Right atrium auricular region (tissue), 2 donors: ENCODE measurements at places on chromosomes 1 and 21.

DNA sequence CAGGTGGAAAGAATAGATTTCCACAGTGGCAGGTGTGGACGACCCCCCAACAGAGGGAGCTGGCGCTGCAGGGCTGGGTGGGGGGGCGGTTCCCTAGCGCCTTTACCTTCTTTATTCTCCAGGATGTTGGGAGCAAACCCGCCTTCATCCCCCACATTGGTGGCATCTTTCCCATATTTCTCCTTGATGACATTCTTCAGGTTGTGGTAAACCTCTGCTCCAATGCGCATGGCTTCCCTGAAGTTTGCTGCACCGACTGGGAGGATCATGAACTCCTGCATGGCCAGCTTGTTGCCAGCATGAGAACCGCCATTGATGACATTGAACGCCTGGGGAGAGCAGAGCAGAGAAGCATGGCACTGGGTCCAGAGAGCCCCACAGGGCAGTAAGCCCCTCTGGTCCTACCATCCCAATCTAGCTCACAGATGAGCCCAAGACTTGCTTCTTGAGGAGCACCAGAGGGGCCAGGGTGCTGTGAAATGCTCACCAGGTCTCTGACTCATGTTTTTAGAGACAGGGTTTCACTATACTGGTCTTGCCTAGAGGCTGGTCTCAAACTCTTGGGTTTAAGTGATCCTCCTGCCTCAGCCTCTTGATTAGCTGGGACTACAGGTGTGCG, 12.2 kb downstream of the ENO1 start:
- no peak for DNase-seq

GRCh38 chr1:210412240-210412639, 83.5 kb downstream of the HHAT start:
- DNase-seq, result no peak

DNA sequence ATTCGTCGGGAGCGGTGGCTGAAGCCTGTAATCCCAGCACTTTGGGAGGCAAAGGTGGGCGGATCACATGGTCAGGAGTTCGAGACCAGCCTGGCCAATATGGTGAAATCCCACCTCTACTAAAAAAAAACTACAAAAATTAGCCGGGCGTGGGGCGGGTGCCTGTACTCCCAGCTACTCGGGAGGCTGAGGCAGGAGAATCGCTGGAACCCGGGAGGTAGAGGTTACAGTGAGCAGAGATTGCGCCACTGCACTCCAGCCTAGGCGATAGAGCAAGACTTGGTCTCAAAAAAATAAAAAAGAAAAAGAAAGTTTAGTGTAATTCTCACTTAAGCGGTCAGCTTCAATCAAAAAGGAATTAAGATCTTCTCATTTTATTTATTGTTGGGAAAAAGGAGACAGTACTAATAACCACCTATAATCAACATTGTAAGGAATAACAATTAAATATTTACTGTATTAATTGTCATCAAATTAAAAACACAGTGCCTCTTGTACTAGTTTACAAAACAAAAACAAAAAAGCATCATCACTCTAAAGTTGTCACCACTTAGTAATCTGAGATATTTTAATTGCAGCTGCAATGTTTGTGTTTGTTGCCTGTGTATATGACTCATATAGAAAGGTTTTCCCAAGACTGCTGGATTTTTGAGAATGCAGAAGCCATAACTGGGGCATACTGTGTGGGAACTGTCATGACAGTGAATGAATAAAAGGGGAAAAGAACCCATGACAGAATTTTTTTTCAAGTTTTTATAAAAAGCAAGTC, 3.7 kb downstream of the FBXO42 start:
- DNase-seq, result no peak

- DNase-seq, result no peak
These were observed 141.0 kb downstream of the ATP6V1G3 start for GRCh38 chr1:198399452-198399851.

DNA sequence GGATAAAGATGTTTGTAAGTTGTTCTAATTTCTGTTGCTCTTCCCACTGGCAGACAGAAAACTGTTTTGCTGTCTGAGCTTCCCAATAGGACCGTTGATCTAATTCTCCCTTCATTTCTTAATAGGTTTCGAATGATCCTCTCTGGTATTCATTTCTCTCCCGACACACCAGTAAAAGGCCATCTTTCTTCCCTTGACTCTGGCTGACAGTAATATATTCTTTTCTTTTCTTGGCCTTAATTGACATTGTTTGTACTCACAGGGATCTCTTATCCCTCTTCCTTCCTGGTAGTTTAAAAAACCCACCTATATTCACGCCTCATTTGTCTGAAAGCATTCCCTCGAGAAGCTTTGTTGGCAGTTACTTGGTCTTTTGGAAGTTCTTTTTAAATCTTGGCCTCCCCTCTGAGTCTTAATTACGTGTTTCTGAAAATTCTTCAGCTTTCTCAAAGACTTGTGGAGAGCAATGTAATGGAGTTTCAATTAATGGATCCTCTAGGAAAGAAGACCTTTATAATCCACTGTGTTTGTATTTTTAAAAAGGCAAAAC, 40.3 kb downstream of the MAP10 start:
- DNase-seq, result no peak

DNA sequence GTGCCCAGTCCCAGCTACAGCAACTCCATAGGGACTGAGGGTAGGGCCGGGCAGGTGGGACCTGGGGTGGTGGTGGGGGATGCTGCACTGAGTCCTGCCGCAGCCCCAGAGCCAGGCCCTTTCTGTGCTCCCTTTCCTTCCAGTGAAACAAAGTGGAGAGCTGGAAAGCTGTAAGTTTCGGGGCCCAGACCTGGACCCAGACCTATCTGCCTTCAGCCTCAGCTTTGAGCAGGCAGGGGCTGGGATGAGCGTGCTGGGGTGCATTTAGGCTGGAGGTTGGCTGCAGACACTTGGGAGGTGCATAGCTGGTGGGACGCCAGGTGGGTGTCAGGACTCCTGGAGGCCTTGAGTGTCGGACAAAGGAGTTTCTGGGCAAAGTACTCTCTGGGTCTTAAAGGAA, 92.7 kb upstream of the C1orf174 start:
- DNase-seq, result no peak

GRCh38 chr1:19921310-19921709, 2.1 kb downstream of the PLA2G2E start:
- DNase-seq, result no peak

DNA sequence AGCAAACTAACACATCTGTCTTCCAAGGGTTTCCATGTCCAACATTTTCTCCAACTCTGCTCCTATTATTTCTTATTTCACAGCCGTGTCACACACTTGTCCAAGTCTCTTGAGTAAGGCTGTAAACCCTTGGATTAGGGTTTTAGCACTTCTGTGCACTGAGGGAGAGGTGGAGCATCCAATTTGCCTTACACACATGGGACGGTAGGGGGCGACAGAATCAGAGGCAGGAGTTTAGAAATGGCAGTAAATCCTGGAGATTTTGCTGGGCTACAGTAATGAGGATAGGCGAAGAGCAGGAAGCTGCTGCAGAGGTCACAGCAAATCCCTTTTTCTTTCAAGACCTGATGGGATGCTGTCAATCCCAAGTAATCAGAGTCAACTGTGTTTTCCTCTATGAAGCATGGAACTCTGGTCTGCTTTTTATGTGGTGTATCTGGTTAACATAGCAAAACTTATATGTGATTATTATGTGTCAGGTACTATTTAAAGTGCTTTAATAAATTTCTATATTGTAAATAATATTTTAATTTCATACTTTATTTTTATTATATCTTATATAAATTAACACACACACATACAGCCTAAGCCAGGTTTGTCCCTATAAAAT, 15.4 kb upstream of the LCE5A start:
- no peak for DNase-seq

DNA sequence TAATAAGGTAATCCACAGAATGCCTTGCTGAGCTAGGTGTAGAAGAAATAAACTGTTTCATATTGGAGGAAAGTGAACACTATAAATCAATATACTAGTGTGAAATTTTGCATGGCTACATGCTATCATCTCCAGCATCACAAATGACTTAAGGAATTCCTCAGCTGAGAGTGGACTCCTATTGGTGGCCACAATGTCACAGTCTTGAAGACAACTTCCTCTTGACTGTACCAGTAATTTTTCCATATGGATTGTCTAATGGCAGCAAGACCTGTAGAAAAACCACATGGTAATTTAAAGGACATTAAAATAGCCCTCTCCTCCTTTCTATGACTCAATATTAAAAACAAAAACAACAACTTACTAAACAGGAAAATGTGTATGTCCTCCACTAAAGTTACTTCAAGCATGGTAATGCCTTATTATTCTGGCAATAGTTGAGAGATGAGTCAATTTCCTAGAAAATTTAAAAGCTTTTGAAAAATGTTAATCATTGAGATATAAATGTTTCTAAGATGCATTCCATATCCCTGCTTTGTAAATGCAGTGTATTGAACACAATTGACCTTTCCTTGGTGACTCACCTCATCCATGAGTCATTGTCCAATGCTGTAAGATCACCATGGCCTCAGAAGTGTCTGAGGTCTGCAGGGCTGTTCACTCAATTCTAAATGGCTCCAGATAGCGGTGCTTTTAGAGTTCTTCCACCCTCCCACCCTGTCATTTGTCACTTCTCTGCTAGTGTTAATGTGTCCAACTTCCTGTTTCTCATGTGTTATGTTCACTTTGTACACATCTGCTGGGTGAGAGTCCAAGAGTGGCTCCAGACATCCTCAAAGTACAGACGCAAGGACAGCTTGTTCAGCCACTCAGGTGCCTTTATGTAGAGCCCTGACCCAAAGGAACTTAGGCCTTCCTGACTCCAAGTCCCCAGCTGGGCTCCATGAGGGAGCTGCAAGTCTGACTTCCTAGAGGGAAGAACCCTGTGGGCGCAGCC, 32.8 kb upstream of the DNASE2B start:
- no peak for DNase-seq

DNA sequence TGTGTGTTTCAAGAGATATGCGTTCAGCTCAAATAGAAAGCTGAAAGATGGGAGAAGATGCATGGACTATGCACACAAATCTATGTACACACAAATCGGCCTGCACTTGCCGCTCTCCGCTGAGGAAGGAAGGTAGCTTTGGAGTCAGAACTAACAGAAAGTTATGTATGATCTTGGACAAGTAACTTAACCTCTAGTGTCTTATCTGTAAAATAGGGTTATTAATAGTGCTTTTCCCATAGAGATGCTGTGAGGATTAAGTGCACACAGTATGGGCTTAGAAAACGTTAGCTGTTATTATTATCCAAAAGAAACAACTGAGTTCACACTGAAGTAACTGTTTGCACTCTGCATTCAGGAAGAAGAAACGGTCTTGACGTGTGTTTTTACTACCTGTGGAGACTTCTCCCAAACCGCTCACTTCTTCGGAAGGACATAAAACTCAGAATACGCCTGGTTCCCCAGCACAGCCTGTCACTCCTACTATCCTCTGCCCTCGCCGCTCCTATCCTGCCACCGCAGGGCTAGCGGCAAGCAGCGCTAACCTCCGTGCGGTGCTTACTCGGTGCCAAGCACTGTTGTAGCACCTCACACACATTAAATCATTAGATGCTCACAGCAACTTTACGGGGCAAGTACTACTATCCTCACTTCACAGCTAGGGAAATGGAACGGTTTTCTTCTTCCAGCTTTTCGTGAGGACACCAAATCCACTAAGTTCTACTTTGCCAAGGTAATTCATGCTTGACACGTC, 1.3 kb downstream of the TGFBR3 start:
- DNase-seq, result no peak

DNA sequence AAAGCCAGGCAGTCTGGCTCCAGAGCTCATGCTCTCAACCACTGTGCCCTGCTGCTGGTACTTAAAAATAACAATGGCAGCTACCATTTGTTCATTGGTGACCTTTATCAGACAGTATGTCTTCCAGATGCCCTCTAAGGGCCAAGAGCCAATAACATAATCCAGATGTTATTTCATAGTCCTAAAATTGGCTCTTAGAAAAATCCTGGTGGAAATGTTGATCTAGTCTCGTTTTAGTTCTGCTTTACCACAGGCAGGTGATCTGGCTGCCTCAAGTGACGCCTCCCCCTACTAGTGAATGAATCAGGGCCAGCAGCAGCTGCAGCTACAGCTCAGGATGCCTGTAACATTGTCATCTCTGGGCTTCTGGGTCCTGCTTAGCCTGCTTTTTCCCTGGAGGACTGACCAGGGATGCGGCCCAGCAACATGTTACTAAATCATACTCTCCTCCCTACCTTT, 12.6 kb upstream of the HMGN2 start:
- no peak for DNase-seq

- DNase-seq, result no peak
These were observed 244.4 kb downstream of the ZNF648 start for GRCh38 chr1:181817091-181817490.

GRCh38 chr1:37890378-37891014, 31.1 kb upstream of the MTF1 start:
- DNase-seq, result no peak

GRCh38 chr21:19713313-19713712, 1284.9 kb upstream of the NCAM2 start:
- DNase-seq, result no peak

- DNase-seq, result no peak
These were observed 75.8 kb upstream of the MCOLN3 start for GRCh38 chr1:85124091-85124490.

- DNase-seq, result no peak
These were observed 235.8 kb upstream of the C1orf105 start for GRCh38 chr1:172184506-172185191.

DNA sequence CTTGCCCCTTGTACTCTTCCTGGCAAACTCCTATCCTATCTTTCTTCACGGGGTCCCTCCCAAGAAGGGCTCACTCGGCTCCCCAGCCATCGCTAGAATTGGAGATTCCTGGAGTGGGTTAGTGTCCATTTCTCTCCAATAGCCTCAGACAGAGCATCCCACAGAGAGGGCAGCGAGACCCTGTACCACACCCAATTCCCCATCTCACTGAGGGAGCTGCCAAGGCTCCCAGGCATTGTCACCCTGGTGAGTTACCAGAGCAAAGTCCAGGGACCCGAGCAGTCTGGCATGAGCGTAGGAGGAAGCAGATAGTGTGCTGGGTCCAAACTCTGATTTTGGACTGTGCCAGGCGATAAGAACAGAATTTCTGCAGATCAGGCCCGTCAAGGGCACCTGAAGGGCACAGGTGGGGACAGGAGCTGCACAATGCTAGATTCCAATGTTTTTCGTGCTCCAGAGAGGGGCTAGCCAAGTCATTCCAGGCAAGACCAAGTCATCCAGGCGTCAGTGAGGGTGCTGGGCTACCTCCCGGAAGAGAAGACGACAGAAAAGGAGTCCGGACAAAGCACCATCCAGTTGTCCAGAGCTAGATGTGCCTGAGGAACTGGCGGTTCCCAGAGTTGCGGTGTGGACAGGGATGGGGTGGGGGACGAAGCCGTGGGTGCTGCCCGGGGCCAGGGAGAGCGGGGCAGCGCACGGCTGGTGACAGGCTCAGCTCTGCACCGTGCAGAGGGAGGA, 15.3 kb downstream of the AKR7A3 start:
- no peak for DNase-seq

GRCh38 chr1:161098210-161099068, at the start of gene KLHDC9:
Gene KLHDC9, plus strand, starts transcription at chr1:161098361. Its CDS starts 175 bp downstream, at chr1:161098536.
- DNase-seq, result no peak

DNA sequence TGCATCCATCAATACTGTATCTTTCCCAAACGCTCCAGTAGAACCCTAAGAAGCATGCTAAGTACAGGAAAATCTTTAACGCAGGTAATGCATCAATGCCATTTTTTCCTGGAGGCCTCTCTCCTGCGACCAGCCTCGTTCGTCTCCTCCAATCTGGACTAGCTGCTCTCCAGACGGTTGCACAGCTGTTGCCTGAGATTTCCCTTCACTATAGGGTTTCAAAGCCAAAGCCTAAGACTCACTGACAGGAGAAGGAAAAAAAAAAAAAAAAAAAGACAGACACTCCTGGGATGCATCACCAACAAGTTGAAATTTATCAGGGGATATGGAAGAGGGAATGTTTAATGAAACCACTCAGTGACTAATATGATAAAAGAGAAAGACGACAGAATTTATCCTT, 93.0 kb downstream of the APP start:
- no peak for DNase-seq

GRCh38 chr21:38631676-38632075, 133.4 kb upstream of the ERG start:
- DNase-seq, result no peak
